ENCODE measurements at places on chromosomes 7 and 10.

- DNase-seq, result no peak
Observed at GRCh38 chr7:74173074-74173473, 1.1 kb upstream of the EIF4H start.

DNA sequence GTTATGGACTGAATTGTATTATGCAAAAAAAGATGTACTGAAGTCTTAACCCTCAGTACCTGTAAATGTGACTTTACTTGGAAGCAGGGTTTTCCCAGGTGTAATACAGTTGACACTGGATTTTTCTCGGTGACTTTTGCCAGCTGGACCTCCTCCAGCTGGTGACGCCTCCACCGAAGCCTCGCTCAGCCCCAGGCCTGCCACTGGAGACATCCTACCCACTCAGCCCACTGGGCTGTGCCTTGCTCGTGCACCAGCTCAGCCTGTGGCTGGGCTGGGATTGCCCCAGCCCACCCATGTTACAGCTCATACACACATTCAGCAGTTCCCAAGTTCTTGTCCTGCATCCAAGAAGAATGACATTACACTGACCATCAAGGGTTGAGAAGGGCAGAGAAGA lies 42.4 kb upstream of the GPR22 start:
- DNase-seq, result no peak

GRCh38 chr10:29840516-29841276 lies 205.9 kb upstream of the SVIL start:
- peak; percentile 36 for DNase-seq

GRCh38 chr10:60335708-60336107 lies 54.0 kb downstream of the ANK3 start:
- DNase-seq, result peak; percentile 27

DNA sequence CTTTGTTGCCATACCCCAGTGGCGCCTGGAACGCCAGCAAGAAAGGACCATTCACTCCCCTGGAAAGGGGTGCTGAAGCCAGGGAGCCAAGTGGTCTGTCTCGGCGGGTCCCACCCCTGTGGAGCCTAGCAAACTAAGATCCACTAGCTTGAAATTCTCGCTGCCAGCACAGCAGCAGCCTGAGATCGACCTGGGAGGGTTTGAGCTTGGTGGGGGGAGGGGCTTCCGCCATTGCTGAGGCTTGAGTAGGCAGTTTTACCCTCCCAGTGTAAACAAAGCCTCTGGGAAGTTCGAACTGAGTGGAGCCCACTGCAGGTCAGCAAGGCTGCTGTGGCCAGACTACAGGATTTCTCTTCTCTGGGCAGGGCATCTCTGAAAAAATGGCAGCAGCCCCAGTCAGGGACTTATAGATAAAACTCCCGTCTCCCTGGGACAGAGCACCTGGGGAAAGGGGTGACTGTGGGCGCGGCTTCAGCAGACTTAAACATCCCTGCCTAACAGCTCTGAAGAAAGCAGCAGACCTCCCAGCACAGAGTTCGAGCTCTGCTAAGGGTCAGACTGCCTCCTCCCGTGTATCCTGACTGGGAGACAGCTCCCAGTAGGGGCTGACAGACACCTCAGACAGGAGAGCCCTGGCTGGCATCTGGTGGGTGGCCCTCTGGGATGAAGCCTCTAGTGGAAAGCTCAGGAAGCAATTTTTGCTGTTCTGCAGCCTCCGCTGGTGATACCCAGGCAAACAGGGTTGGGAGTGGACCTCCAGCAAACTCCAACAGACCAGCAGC lies 281.1 kb upstream of the SP4 start:
- DNase-seq, result no peak

DNA sequence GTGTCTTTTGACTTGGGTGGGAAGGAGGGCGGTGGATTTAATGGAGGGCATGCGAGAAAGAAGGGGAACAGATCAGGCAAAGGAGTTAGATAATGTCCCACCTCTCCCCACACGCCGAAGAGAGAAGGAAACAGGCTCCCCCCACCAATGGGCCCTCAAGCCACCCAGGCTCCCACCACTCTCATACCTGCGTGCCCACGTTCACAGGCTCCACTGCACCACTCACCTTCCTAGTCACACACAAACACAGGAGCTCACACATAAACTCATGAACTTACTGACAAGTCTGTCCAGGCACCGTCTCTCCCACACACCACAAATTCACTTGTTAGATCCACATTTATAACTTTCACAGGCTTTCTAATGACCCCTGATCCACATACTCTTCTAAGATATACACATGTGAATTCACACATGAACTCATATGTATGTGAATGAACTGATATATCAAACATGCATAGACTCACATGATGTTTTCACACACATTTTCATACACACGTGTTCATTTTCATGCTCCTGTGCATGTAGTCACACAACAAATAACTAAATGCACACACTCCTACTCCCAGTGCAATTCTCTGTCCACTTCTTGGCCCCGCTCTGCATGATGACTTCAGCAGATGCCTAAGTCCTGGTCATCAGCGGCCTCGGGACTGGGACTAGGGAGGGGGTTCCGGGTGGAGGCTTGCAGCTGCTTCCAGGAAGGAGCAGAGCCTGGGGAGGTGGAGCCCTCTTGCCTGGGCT lies 1.5 kb downstream of the LZTS2 start:
- DNase-seq, result peak; percentile 93

- DNase-seq, result no peak
Observed at GRCh38 chr7:8618441-8619070, 185.1 kb downstream of the NXPH1 start.

DNA sequence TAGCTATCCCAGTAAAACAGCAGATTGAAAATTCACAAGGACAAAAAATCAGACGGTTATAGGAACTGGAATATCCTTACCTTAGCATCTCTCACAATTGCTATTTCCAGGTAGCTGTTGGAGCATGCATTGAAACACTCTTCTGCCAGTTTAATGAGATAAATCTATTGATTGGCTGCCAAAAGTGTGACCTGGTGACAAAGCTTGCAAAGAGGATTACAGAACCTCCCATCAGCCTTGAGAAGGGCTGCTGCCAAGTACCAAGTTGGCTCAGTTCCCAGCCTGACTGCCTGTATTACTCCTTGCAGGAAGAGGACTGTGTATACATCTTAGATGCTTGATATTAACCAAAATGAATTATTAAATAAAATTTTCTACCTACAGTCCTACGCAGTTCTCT lies 5.1 kb downstream of the PRLHR start:
- no peak for DNase-seq

DNA sequence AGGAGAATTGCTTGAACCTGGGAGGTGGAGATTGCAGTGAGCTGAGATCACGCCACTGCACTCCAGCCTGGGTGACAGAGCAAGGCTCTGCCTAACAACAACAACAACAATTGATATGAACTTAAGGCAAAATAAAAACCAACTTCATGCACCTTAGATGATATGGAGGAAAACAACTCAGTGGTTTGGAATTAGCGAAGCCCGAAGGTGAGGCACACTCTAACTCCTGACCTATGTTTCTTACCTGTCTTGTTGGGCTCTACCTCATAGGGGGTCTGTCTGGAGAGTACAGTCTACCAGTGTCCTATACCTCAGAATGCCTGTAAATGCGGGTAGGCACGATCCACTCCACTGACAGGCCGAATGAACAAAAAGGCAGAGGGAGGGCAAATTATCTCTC lies 24.3 kb upstream of the COBL start:
- no peak for DNase-seq

All from endothelial cell of umbilical vein (primary cell).